ENCODE measurements at places on chromosomes 12 and 14. TPM values are rescaled to one million over a fixed set of nuclear protein-coding genes. Genes with fewer than 3 reads are reported as not detected.
A peak's percentile ranks its signal among the peaks of the same experiment; 100 is the strongest.

DCN gene
- total RNA-seq = 120 TPM

ANO6 gene
- 22.8 TPM for total RNA-seq

OAS1 gene
- 2.6 TPM for total RNA-seq

RD3L gene
- total RNA-seq = not detected

DNA sequence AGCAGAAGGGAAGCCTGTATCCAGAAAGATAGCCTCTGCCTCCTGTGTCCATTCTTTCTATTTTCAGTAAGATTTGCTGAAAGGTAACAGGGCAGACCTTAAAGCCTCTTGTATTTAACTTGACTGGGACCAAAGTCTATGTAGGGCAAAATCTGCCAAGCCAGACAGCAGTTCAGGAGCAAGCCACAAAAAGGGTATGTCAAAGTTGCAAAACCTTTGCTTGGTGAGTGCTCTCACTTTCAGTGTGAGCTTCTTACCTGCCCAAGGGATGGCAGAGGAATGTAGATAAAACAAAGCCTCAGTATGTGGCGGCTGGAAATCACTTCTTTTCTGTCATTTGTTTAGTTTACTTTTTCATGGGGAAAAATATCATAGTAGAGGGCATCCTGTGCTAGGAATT, 63.1 kb downstream of the PLEKHG7 start:
- DNase-seq = no peak

DNA sequence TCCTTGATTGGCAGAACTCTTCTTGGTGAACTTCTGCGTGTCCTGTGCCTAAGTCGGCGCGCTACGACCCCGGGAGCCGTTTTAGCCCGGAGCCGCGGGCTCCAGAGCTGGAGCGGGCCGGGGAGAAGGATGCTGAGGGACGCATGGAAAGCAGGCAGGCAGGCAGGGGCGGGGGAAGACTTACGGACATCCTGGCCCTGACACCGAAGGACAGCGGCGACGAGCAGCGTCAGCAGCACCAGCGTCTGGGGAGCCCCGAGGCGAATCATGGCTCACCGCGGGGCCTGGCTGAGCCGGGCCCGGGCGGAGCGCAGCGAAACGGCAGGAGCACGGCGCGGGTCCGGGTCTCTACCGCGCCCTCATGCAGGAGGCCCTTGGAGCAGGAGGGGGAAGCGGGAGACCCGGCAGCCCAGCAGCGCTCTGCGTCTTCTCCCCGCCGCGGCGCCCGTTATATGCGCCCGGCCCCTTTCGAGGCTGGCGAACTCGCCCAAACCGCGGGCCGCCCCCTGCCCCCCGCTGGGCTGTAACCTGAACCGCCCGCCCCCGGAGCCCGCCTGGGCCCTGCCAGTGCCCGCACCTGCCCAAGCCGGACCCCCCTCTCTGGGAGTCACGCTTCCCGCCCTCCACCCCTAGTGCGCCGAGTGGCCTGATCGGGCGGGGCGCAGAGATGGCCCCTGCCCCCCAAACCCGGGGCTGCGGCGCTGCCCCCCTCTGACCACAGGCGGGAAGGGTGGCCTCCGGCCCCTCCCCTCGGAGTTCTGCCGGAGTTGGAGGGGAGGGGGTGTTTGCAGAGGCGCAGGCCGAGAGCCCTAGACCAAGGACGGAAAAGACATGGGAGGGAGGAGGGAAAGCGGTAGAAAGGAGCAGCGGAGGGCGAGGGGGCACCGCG, at the start of gene COL2A1:
TSS of gene COL2A1 (minus strand) at position 424 of the 889 bp plus-strand sequence. CDS start at position 269, 155 bp downstream.
- no peak for DNase-seq

DNA sequence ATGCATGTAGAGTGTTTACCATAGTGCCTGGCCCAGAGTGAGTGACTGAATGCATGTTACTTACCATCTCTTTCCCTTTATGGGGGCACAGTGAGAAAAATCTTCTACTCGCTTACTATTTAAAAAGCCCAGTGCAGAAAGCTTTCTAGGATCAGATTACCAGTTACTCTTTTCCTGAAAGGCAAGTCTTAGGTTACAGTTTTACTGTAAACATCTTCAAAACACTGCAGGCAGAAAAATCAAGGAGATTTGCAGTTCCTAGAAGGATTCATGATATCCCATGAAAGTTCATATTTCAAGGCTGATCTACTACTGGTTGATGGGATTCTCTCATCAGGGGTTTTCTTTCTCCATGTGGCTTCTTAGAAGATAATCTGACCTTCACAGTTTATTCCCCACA, 29.3 kb upstream of the DAAM1 start:
- DNase-seq = no peak

- no peak for DNase-seq
These were observed 3.5 kb upstream of the NFE2 start for GRCh38 chr12:54304187-54304810.

DNA sequence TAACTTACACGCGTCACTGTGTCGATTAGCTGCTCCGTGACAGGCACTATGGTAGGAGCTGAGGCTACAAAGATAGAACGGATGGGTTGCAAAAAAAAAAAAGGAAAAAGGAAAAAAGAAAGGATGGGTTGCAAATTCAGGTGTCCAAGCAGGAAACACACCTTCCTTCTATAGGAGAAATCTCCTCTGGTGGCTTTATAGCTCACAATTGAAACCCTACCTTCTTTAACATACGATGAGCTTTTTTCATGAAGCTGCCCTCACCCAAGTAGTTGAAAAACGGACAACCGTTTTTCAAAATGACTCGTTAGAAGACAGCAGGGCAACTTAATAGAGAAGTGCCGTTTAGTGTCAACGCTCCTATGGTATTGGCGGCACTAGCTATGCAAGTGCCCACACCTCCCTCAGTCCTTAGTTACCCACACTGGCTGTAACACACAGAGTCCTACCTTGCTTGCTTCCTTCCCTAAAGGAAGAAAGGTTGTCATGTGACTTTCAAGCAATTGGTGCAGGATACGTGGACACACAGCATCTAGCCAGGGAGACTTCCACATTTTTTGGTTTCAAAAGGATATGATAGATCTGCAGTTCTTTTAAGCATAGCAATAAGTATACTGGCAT, 682 bp upstream of the TRIP11 start:
- peak; percentile 84 for DNase-seq

- DNase-seq = no peak
These were observed 70.5 kb downstream of the BCL11B start for GRCh38 chr14:99201351-99202073.

DNA sequence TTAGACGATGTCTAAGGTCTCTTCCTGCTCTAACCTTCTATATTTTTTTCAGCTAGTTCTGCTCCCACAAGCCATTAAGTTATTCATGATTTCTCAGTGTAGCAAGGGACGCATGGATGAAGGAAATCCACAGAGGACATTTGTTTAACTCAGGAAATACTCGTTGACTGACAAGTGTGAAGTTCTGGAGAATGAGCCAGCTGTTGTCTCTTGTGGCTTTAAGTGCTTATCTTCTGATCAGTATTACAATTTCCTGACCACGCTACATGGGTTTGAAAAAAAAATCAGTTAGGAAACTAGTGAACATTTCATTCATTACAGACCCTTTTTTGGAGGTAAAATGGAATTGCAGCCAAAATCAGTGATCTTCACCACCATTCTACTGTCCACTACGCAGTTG, 53.1 kb downstream of the GUCY2C start:
- DNase-seq = no peak

GRCh38 chr14:53929871-53930715, 26.5 kb downstream of the BMP4 start:
- DNase-seq = peak; percentile 24

DNA sequence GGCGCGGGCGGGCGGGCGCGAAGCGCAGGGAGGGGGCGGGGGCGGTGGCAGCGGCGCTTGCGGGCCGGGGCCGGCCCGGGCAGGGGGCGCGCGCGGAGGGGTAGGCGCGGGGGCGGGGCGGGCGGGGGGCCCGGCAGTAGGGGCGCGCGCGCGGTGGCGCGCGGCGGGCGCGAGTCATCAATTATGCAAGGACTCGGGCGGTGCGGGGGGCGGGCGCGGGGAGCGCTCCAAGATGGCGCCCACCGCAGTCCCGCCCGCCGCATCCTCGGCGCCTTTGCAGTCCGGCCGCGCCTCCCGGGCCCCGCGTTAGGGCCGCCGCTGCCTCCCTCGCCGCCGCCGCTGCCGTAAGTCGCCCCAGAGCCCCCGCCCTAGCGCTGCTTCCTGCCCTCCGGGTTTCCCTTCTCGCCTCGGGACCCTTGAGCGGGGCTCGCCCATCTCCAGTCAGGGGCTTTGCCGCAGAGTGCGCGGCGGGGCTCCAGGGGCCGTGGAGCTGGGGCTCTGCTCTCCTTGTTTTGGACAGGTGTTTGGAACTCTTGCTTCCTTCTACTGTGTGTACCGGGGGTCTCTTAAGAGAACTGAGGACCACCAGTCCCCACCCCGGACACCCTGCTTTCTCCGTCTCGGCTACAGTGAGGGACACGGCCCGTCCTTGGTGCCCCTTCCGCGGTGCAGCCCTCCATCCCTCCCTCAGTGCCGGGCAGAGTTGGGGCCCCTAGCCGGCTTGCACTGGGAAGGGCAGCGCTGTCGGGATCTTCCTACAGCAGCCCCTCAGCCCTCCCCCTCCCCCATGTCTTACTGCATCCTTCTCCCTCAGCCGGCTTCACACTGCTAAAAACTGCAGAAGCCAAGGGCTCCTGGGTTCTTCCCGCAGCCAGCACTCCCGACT, at the start of gene SCN8A:
TSS of gene SCN8A (plus strand) at position 218 of the 886 bp plus-strand sequence. CDS start 71,585 bp downstream, outside the sequence.
- DNase-seq = peak; percentile 79

DNA sequence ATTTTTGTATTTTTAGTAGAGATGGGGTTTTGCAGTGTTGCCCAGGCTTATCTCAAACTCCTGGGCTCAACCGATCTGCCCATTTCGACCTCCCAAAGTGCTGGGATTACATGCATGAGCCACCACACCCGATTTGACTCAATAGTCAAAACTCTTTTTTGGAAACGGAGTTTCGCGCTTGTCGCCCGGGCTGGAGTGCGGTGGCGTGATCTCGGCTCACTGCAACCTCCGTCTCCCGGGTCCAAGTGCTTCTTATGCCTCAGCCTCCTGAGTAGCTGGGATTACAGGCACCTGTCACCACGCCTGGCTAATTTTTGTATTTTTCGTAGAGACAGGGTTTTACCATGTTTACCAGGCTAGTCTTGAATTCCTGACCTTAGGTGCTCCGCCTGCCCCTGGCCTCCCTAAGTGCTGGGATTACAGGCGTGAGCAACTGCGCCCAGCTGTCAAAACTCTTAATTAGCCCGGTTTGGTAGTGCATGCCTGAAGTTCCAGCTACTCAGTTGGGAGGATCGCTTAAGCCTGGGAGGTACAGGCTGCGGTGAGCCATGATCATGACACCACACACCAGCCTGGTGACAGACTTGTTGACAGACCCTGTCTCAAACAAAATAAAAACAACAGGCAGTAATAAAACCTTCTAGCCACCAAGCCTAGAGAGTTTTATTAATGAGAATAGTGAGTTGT, 12.4 kb downstream of the MED21 start:
- DNase-seq = no peak

- DNase-seq = peak; percentile 95
These were observed 186.6 kb downstream of the CACNA1C start for GRCh38 chr12:2239381-2239871.

- DNase-seq = no peak
These were observed 957.1 kb downstream of the DIO2 start for GRCh38 chr14:79254069-79254775.

DNA sequence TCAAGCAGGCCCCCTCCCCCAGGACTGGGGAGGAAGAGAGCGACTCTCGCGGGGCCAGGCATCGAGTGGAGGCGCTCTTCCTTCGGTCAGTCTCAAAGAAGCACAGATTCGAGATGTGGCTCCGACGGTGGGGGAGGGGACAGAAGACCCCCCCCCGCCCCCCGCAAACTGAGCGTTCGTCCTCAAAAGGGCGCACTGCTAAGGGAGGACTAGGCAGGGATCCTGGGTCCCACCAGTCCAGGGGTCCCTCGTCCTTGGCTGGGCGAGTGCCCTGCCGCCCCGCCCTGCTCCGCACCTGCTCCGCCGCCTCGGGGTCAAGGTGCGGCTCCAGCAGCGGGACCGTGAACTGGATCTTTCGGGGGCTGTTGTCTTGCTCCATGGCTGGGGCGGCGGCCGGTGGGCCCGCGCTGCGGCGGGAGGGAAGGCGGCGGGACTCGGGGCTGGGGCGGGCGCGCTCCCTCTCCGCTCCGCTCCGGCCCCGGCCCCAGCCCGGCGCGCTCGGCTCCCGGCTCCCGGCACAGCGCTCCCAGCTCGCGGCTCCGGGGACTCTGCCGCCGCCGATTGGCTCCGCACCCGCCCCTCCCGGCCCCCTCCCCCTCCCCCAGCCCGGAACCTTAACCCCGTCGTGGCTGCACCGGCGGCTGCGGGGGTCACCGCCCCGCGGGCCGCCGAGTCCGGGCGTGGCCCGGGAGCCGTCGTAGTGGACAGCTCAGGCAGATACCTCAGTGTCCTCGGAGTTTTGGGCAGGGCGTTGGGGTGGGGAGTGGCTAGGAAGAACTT, at the start of gene PPP1R1A:
TSS of gene PPP1R1A (minus strand) at position 550 of the 780 bp plus-strand sequence. CDS start at position 379, 171 bp downstream.
- DNase-seq = peak; percentile 70

DNA sequence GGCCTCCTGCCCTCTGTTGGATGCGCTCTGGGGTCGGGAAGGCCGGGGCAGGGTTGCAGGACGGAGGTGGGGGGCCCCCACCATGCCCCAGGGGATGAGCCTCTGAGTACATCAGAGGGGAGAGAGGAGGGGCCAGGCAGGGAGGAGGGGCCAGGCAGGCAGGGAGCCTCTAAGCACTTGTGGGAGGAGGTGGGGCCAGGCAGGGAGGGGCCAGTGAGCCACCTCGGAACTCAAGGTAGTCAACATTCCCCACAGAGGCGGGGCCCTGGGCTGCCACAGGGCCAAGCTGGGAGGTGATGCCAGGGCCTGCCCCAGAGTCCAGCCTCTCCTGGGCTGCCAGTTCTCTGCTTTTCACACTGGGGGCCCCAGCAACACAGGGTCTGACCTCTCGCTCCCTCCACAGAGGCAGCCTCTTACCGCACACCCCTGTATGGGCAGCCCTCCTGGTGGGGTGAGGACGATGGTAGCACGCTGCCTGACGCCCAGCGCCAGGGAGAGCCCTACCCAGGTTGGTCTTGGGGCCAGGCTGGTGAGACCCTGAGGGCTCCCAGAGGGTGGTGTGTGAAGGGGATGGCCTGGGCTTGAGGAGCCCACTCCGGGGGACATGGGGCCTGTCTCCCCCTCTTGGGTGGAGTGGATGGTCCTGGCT, 17.4 kb downstream of the CEP170B start:
- DNase-seq = no peak

DNA sequence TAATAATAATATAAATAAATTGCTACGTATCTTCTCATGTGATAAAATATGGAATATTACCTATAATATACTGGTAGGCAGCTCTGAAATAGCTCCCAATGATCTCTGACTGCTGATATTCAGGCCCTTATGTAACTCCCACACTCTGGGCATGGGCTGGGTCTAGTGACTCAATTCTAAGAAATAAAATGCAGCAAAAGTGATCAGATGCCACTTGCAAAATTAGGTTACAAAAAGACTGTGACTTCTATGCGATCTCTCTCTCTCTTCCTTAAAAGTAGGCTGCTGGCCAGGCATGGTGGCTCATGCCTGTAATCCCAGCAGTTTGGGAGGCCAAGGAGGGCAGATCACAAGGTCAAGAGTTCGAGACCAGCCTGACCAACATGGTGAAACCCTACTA, 10.3 kb upstream of the CACNB3 start:
- no peak for DNase-seq
